ENCODE measurements at places on chromosomes 7 and 10.
A peak's percentile ranks its signal among the peaks of the same experiment; 100 is the strongest.

GRCh38 chr7:107742678-107743566, 1.0 kb upstream of the CBLL1 start:
- DNase-seq = peak; percentile 57

DNA sequence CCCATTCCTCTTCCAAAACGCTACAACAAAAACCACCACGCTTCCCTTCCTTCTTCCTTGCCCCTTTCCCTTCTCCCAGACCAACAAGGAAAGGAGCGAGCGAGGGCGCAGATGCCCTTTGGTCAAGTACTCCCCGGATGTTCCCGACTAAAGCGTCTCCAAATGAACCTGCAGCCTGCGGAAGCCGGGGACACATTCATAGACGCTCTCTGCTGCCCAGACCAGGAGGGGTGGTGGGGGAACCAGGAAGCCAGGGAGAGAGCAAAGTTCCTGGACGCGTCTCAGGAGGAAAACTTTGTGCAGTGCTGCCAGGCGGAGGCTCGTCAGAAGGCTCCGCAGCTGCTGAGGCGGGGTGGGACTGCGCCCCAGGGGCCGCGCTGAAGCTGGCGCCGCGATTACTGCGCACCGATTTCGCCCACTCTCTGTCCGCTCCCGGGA, 754 bp downstream of the SEMA3D start:
- DNase-seq = peak; percentile 39

DNA sequence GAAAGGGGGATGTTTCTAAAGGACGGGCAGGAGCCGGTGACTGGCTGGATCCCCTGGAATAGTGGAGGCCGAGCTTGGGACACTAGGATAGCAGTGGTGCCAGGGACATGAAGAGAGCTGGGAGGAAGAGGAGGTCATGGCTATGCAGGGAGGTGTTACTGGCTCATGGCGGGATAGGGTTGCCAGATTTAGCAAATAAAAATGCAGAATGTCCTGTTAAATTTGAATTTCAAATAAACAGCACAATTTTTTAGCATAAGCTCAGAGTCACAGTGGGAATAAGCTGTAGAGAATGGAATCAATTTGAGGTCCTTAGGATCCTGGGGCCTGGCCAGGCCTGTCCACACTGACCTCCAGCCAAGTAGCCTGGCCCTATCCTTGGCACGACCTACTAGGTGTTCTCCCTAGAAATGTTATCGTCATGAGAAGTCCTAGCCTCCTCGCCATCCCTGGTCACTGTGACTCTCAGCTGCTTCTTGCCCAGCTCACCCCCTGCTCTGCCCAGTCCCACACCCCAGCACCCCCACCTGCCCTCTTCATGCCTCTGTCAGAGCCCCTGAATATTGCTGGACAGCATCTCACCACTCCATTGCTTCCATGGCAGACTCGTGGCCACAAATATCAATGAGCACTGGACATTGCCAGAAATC, 7.6 kb upstream of the KCP start:
- DNase-seq = no peak

DNA sequence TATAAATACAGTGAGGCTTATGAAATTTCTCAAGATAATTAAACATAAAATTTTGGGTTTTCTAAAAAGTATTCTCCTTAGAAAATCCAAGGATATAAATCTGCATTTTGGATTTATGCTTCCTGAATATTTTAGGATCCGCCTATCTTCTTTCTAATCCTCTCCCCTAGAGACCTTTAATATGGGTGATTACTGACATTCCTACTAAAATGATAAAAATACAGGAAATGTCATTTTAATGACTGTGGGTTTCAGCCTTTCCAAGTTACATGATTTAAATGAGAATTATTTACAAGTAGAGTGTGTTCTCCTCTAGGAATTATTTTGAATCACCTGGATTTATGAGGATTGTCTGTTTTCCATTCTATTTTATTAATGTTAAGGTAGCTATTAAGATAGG, 150.4 kb downstream of the C7orf25 start:
- no peak for DNase-seq

- DNase-seq = no peak
These were observed 291.1 kb downstream of the BBS9 start for GRCh38 chr7:33420311-33420940.

DNA sequence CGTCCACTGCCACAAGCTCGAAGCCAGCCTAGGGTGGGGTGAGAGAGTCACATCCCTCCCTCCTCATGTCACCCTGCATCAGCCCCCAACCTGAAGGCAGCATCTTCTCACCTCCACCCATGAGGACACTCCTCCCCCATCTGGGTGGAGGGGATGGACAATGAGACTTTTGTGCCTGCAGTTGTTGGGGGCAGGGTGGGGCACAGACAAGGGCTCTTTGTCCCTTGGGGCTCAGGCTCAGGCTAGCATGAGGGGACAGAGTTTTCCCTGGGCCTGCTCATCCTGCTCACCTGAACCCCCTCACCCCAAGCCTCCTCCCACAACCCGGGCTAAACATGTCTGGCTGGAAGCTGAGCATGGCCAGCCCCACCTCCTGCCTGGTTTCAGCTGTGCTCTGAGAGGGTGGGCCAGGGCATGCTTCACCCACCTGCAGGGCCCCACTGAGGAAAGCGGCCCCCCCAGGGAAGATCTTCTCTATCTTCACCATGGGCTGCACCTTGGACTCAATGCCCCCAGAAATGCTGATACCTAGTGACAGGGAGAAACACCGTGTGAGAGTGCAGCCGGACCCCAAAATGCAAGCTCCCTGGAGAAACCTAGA, 9.3 kb downstream of the LZTS2 start:
- DNase-seq = no peak

- peak; percentile 52 for DNase-seq
These were observed 86.9 kb downstream of the JAZF1 start for GRCh38 chr7:28093623-28094232.

DNA sequence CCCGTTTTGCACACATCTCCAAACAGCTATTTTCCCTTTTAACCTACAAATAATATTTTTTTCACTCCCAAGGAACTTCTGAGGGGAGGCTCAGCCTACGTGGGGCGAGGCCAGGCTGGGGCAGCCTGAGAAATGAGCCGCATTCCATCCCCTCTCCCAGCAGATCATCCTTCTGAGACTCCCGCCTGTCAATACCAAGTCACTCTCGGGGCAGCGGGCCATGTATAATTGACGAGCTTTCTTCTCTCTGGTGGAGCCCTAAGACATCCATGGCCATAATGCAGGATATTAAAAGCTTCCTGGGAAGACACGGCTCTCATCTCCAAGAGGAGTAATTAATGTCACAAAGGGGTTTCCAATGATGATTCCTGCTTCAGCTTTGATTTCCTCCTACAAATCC, 37.8 kb upstream of the CHST15 start:
- no peak for DNase-seq

GRCh38 chr10:90917238-90917967, 3.5 kb downstream of the ANKRD1 start:
- DNase-seq = no peak

- no peak for DNase-seq
These were observed 49.8 kb upstream of the SLC35B4 start for GRCh38 chr7:134366481-134366880.

GRCh38 chr10:93580828-93581227, 14.4 kb downstream of the FFAR4 start:
- no peak for DNase-seq

DNA sequence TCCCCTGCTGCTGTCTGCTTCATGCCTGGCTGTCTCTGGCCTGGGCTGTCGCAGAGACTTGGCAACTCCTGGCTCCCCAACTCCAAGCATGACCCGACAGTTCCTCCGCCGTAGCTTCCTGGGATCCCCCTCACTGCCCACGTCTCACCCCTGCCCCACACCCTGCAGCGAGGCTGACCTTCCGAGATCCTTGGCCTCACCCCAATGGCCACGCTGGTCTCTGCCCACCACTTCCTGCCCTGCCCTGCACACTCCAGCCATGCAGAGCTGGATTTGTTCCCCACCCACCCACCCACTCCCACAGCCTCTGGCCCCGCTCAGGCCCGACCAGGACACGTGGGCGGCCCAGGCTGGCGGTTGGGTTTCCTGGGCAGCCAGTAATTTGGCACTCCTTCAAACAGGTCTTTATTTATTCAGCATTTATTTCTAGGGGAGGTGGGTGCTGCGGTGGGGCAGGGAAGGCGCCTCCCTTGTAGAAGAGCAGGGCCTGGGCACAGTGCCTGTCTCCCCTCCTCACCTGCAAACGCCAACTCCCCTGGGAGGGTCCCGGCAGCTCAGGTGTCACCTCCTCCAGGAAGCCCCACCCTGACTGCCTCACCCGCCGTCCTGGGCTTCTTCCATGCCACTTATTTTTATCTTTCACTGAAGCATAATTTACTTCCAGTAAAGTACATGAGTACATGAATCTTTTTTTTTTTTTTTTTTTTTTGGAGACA, 25.5 kb downstream of the GTF2IRD1 start:
- peak; percentile 89 for DNase-seq

DNA sequence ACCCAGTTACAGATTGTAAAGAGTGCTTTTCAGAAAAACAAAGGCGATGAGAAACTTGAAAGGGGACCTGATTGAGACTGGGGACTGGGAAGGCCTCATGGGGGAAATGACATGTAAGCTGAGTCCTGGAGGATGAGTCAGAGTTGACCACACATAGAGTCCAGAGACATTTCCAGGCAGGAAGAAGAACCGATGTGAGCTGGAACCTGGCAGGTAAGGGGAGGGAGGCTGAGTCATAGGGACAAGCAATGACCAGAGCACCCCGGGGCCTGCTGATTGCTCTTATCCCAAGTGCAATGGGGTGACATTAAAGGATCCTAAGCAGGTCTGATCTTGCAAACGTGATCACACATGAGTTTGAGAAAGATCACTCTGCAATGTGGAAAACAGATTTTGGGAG, 11.7 kb downstream of the TLL2 start:
- no peak for DNase-seq
